ENCODE measurements at places on chromosomes 16 and 17.

DNA sequence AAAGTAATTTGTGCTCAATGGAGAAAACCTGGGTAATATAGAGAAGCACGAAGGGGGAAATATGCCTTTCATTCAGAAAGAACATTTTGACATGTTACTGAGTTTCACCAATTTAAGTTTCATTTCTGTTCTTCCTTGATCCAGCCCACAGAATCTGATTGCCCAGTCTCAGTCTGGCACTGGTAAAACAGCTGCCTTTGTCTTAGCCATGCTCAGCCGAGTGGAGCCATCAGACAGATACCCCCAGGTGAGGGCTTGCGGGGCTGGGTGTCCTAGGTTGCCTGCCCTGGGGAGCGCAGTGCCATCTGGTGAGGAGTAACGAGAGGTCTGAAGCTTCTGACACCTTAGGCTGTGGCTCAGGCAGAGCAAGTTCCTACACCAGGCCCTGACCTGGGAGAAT is 17.7 kb downstream of the DDX19A start:
- DNase-seq, result no peak

DNA sequence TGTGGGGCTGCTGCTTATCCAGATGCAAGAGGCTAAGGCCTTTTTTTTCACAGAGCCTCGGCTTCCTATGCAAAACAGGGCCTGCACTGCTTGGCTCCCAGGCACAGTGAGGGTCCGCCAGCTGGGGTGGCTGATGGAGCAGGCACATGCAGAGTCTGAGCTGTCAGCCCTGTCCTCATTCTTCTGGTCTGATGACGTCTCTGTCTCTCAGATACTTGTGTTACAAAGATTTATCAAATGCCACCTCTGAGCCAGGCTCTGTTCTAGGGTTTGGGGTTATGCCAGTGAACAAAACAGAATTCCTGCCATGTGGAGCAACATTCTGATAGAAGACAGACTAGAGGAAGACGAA is 4.8 kb downstream of the RNF40 start:
- DNase-seq, result no peak

DNA sequence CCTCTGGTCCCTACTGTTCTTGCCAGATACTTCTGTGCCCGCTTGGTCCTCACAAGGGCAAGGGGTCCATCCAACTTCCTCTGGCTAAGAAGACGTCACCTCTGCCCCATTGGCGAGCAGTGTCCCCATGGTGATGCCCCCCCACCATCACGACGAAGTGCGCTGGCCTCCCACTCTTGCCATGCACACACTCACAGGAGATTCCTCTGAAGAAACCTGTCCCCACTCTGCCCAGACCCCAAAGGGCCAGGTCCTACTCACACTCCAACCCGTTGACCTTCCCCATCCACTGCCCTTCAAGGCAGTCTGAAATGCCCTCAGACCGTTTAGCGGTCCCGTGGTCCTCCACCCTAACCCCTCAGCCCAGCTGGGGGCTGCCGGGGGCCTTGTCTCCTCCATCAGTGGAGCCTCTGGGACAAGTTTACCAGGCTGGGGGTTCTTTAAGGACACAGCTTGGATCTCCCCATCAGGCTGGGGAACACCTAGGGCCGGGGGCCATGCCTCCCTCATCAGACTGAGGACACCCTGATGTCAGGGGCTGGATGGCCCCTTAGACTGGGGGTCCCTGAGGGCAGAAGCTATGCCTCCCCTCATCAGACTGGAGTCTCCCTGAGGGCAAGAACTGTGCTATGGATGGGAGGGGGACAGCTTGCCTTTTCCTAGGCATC is 6.5 kb downstream of the NXPH3 start:
- no peak for DNase-seq

DNA sequence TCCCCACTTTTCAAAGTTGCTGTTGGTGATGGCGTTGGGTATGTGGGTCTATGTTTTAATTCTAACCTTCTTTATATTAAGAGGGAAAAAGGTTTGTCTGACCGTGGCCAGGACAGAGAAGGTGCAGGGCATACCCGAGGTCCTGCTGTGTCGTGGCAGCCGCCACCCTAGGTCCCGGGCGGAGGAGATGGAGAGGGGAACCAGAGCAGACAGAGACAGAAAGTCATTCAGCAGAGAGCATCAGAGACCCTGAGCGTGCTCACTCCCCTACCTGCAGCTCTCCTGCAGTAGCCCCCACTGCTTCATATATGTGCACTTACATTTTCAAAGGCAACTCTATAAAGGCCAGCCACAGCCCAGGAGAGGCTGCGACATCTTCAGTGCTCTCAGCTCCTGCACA is 327.2 kb upstream of the TNRC6C start:
- no peak for DNase-seq

GRCh38 chr17:79777894-79778503 is at the start of gene CBX2:
Gene CBX2, plus strand, starts transcription at chr17:79778148. Its CDS starts 88 bp downstream, at chr17:79778236.
- DNase-seq, result no peak

- DNase-seq, result no peak
These were observed 580 bp downstream of the BCAR1 start for GRCh38 chr16:75250809-75251279.

GRCh38 chr16:56998861-56999260 is 9.5 kb downstream of the NLRC5 start:
- no peak for DNase-seq

GRCh38 chr17:69760562-69760961 is 314.5 kb upstream of the KCNJ16 start:
- DNase-seq, result no peak

GRCh38 chr16:1778200-1779179 is 3.9 kb downstream of the SPSB3 start:
- no peak for DNase-seq

- DNase-seq, result no peak
These were observed 94.3 kb downstream of the SDK2 start for GRCh38 chr17:73549841-73550430.

DNA sequence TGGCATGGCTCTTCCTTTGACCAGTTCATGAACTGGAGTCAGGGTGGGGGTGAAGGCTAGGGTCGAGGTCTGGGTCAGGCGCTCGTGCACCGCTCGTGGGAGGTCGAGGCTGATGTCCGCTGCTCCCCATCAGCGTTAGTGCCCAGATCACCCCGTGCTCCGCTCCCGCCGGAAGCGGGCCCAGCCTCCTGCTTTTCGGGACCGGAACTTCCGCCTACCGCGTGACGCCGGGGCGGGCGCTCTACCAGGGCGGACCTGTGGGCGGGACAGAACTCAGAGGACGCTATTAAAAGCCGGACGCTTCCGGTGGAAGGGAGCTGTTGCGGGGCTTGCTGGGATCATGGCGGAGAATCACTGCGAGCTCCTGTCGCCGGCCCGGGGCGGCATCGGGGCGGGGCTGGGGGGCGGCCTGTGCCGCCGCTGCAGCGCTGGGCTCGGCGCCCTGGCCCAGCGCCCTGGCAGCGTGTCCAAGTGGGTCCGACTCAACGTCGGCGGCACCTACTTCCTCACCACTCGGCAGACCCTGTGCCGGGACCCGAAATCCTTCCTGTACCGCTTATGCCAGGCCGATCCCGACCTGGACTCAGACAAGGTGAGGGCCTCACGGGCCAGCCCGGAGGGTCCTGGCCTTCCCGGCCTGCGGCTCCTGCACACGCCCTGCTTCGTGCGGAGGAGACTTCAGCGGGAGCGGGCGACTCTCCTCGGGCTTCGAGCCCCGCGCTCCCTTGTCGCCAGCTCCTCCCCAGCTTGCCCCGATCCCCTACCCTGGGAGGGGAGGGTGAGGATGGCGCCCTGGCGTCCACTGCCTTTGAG is at the start of gene KCTD5:
Gene KCTD5, plus strand, starts transcription at position 315 of the 813 bp plus-strand sequence. Its CDS starts 26 bp downstream, at position 341.
- DNase-seq, result peak; percentile 86

- no peak for DNase-seq
These were observed 3.3 kb upstream of the CMTM1 start for GRCh38 chr16:66562986-66563385.

DNA sequence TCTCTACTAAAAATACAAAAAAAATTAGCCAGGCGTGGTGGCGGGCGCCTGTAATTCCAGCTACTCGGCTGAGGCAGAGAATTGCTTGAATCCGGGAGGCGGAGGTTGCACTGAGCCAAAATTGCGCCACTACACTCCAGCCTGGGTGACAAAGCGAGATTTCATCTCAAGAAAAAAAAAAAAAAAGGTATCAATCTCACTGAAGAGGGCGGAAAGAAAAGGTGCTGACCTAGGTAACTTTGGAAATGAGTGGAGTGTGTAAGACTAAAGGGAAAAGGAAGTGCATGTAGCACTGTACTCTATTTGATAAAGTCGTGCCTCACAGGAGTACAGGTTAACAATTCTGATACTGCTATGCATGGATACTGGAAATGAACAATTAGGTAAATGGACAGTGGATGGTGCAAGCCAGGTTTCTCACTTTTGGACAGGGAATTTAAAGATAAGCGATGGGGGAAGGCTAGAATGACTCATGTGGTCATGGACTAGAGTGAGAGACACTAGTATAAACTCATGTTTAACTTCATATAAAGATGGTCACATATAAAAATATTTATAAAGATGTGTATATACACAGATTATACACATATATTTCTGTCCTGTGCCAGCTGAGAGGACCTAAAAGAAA is 142.9 kb downstream of the CDK5R1 start:
- no peak for DNase-seq

GRCh38 chr16:66342294-66342900 is 24.1 kb upstream of the CDH5 start:
- no peak for DNase-seq

DNA sequence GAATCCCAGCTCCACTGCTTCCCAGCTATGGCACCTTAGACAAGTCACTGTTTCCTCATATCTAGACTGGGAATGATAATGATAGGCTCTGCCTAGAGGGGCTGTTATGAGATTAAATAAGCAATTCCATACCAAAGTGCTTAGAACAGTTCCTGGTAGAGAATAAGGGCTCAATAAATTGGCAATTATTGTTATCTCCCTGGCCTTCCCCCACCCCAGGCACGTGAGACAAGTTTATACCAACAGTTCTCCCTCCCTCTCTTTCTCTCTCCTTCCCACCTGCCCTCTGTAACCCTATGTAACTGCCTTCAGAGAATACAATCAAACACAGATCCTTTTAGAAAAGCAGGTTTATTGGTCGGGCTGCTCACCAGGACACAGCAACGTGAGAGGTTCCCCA is 13.9 kb upstream of the STAT3 start:
- no peak for DNase-seq
